Lung (tissue), 17 donors: ENCODE measurements at places on chromosomes 12 and 14. TPM values are rescaled to one million over a fixed set of nuclear protein-coding genes. Genes with fewer than 3 reads are reported as not detected.

Gene NPAS3
- total RNA-seq, result 0.46 TPM

Gene RABGGTA
- total RNA-seq, result 19.7 TPM

Gene EMP1
- 348 TPM for total RNA-seq

Gene CDKN3
- 5.7 TPM for total RNA-seq

Gene RNF10
- total RNA-seq, result 150 TPM

Gene MYO1H
- total RNA-seq, result 0.15 TPM

Gene CCDC38
- total RNA-seq, result 0.15 TPM

DNA sequence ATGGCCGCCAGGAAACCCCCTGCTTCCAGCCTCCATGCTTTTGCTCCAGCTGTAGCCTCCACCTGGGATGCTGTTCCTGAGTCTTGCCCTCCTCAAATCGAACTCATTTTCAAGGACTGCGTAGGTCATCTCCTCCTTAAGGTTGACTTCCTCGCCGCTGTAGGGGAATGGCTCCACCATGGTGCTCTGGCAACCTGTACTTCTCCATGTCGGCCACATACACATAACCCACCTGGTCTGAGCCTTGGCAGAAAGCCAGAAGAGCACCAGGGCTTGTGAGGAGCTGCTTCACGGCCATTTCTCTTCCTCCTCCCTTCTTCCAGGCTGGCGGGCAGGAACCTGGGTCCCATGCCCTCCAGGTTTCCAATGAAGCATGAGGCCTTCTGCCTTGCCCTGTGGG lies 36.7 kb upstream of the BEGAIN start:
- no peaks in the 10 kb centered on the region for H3K4me1 ChIP-seq
- H3K4me3 ChIP-seq, result no peak overlapping the region
- no peak for DNase-seq
- H3K27ac ChIP-seq, result no peak overlapping the region
- no peaks in the 10 kb centered on the region for H3K36me3 ChIP-seq
- H3K27me3 ChIP-seq, result no peaks in the 10 kb centered on the region

DNA sequence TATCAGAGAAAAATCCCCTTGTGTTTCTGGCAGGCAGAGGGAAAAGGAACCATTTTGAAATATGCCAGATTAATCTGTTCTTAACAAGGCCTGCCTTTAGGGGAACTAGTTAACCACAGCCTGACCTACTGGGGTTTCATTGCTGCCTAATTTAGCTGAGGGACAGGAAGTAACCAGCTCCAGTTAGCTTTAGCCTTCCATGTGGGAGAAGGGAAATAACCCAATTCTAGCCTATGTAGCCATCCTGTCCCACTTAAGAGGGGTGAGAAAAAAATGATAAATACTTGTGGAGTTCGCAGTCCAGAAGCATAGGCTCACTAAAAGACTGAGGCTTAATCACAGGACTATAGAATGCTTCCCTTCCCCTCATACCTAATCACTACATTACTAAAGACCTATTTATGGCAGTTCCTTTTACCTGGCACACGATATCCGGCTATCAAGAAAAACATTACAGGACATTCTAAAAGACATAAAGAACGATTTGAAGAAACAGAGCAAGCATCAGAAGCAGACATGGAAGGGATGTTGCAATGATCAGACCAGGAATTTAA lies 22.8 kb downstream of the COX8C start:
- no peaks in the 10 kb centered on the region for H3K36me3 ChIP-seq
- H3K27ac ChIP-seq, result no peak overlapping the region
- H3K27me3 ChIP-seq, result no peaks in the 10 kb centered on the region

DNA sequence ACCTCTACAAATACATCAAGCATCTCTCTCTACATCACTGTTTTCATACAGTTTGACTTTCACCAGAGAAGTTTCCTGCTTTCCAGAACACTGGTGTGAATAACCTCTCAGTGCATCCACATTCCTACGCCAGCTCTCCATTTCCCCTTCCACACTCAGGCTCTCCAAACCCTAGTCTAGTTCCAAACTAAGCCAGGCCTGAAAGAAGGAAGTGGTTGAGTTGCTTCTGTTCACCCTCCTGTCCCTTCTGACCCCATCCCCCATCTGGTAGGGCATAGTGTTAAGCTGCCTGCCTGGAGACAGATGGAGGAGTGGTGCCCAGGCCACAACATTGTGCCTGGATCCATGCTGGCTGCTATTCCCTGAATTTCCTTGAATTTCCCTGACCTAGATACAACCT lies 132.4 kb downstream of the GPR65 start:
- no peak overlapping the region for H3K27ac ChIP-seq
- no peaks in the 10 kb centered on the region for H3K4me1 ChIP-seq
- no peaks in the 10 kb centered on the region for H3K27me3 ChIP-seq
- DNase-seq, result no peak
- no peaks in the 10 kb centered on the region for H3K36me3 ChIP-seq

DNA sequence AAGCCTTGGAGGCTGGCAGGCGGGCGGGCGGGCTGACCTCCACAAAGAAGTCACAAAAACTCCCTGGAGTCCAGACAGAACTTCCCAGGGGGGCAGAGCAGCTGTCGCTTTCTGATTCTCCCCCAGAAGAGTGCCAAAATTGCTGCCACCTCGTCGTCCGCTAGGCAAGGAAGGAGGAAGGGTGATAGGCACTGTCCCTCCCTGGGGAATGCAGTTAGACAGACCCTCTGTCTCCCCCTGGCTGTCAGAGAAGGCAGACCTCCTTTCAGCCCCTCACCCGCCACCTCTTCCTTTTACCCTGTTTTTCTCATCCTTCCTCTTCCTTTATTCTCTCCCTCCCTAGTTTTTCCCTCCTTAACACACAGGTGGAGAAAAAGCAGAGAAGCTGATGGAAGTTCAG lies 18.7 kb downstream of the GRIN2B start:
- H3K27me3 ChIP-seq, result peaks cover 2% of the 10 kb centered on the region
- no peaks in the 10 kb centered on the region for H3K36me3 ChIP-seq
- H3K4me3 ChIP-seq, result no peak overlapping the region
- DNase-seq, result no peak

DNA sequence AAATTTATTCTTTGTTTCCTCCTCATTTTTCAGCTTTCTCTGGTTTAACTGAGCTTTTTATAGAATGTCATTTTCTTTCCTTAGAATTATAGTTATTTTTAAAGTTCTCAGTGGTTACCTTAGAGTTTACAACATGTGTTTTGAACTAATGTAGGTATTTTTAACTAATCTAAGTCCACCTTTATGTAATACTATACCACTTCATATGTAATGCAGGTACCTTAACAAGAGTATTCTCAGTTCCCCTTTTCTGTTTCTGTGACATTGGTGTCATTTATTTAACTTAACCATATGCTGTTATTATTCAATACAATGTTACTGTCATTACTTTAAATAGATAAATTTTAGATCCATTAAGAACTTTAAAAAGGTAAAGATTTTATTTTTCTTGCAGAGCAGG lies 30.3 kb upstream of the KCNC2 start:
- H3K27me3 ChIP-seq, result no peaks in the 10 kb centered on the region
- H3K4me3 ChIP-seq, result no peak overlapping the region
- no peak for DNase-seq
- H3K36me3 ChIP-seq, result no peaks in the 10 kb centered on the region
- H3K27ac ChIP-seq, result no peak overlapping the region

GRCh38 chr14:39617537-39617936 lies 185.3 kb upstream of the FBXO33 start:
- H3K27me3 ChIP-seq, result no peaks in the 10 kb centered on the region
- no peak overlapping the region for H3K27ac ChIP-seq
- no peak overlapping the region for H3K4me3 ChIP-seq
- DNase-seq, result no peak

DNA sequence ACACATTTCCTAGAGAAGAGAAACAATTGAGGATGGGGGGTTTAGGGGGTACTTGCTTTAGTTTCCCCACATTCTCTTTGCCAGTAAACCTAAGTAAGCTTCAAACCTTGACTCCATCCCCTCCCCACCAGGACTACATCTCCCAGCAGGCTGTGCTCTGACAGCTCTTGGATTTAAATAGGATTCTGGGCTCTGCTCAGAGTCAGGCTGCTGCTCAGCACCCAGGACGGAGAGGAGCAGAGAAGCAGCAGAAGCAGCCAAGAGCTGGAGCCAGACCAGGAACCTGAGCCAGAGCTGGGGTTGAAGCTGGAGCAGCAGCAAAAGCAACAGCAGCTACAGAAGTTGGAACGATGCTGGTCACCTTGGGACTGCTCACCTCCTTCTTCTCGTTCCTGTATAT lies 20.6 kb downstream of the RDH12 start:
- H3K4me3 ChIP-seq, result no peak overlapping the region
- H3K4me1 ChIP-seq, result peaks cover 3% of the 10 kb centered on the region
- no peaks in the 10 kb centered on the region for H3K36me3 ChIP-seq
- DNase-seq, result peak; percentile 81
- H3K27ac ChIP-seq, result no peak overlapping the region
- H3K27me3 ChIP-seq, result no peaks in the 10 kb centered on the region

DNA sequence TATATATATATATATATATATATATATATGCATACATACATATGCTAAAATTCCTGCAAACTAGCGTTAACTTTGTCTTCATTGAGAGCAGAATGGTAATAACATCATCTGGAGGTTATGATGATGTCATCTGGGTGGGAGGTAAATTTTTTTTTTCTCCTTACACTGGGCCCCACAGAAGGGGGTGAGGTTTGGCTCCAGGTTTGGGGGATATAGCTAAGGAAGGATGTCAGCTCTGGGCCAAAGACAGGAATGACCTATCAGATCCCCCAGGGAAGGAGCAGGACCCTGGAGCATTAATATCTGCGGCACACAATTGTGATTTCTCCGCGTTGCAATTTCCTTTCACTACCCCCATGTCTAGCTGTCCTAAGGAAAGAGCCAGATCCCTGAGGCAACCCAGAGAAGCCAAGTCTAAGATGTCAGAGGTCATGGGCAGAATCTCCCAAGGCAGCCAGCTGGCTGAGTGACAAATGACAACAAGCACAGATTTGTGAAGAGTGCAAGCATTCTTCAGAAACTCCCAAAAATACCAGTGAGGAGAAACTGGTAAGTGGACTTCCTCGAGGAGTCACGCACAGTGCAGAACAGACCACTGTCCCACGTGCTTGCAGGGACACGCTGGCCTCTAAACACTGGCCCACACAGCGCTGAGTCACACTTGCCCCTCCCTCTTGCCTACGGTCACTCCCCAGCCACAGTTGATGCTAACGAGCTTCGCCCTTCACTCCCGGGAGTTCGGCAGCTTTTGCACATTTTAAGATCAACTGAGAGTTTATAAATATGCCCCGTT lies 9.9 kb downstream of the UBC start:
- H3K27me3 ChIP-seq, result no peaks in the 10 kb centered on the region
- H3K27ac ChIP-seq, result peak overlapping the region; percentile 71
- no peaks in the 10 kb centered on the region for H3K36me3 ChIP-seq
- peaks cover 7% of the 10 kb centered on the region for H3K4me1 ChIP-seq

DNA sequence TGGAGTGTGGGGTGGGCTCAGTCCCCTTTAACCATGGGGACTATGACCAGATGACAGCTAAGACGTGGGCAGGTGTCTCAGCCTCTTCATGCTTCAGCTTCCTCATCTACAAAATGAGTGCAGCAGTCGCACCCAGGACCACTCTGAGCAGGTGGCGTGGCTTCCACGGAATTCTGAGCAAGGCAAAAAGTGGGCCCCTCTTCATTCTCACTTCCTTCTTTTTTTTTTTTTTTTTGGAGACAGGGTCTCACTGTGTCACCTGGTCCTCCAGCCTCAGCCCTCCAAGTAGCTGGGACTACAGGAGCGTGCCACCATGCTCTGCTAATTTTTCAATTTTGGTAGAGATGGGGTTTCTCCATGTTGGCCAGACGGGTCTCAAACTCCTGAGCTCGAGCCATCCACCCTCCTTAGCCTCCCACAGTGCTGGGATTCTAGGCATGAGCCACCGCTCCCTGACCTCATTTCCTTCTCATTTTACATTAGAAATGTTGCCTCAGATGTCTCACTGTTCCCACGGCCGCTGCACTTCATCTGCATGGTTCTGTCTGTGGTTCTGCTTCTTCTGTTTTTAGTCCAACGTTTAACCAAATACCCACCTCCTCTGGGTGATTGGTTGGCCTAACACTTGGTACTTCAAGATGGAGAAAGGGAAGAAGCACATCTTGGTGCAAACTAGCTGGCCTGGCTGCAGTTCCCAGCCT lies 41.3 kb upstream of the BCL7A start:
- no peak overlapping the region for H3K27ac ChIP-seq
- H3K27me3 ChIP-seq, result no peaks in the 10 kb centered on the region
- H3K4me3 ChIP-seq, result no peak overlapping the region
- no peaks in the 10 kb centered on the region for H3K36me3 ChIP-seq

DNA sequence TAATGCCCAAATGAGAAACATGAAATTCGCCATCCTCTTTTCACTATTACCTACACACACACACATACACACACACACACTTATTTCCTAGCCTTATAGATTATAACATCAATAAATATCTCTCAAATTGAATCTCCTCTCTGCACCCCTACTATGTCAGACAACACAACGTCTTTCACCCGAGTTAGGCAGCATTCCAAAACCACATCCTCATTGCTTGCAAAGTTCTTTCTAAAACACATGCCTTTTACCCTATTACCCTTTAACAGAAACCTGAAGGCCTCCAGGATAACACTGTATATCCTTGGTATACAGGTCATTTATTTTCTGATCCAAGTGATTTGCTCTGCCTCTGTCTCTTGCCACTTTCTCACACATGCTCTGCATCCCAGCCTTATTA lies 56.3 kb downstream of the KCNH5 start:
- H3K36me3 ChIP-seq, result no peaks in the 10 kb centered on the region
- no peaks in the 10 kb centered on the region for H3K4me1 ChIP-seq
- no peak overlapping the region for H3K4me3 ChIP-seq
- H3K27ac ChIP-seq, result no peak overlapping the region
- no peaks in the 10 kb centered on the region for H3K27me3 ChIP-seq

- DNase-seq, result peak; percentile 55
- H3K4me1 ChIP-seq, result no peaks in the 10 kb centered on the region
- no peak overlapping the region for H3K27ac ChIP-seq
Measured at GRCh38 chr14:94773061-94773648, 3.2 kb upstream of the GSC start.

DNA sequence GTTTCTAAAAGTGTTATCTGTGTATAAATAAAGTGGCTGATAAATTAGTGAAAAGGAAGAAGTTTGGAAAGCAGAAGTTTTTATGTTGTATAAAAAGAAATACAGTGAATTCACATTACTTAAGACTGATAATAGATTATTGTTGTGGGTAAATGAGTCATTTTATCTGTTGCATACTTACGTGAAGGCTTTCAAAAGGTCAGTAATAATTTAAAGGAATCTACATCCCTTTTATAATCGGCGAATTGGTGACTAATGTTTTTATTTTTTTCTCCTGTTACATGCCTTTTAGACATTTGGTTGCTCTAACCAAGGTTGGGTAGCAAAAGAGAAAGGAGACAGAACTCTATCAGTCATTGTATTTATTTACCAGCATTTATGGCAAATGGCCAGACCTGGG lies 155.9 kb downstream of the SLC41A2 start:
- H3K4me3 ChIP-seq, result no peak overlapping the region
- DNase-seq, result no peak
- H3K36me3 ChIP-seq, result no peaks in the 10 kb centered on the region
- H3K27me3 ChIP-seq, result peaks cover 3% of the 10 kb centered on the region
- H3K4me1 ChIP-seq, result no peaks in the 10 kb centered on the region
